ENCODE measurements at places on chromosomes 3 and 15.

- DNase-seq = no peak
These were observed 360 bp upstream of the MGA start for GRCh38 chr15:41659855-41660234.

DNA sequence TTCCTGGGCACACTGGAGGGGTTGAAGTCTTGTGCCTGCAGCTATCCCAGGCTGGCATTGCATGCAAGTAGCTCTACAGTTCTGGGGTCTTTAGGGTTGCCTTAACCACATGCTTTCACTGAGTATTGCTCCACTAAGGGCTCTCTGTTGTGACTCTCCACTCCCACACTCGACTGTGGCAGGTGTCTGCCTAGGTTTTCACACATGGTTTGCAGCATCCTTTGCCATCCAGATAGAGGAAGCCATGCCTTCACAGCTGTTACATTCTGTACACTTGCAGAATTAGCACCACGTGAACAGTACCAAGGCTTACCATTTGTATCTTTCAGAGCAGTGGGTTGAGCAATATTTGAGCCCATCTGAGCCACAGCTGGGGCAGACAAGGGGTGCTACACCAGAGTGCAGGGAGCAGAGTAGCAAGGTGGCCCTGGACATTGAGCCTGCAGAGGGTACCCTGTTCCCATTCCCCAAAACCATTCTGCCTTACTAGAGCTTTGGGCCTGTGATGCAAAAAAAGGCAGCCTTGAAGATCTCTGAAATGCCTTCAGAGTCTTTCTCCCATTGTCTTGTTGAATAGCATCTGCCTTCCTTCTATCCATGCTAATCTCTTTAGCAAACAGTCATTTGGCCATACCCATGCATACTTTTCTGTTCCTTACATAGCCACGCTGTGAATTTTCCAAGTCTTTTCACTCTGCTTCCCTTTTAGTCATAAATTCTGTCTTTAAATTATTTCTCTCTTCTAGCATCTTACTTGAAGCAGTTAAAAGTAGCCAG, 95.2 kb upstream of the PLCL2 start:
- DNase-seq = no peak

DNA sequence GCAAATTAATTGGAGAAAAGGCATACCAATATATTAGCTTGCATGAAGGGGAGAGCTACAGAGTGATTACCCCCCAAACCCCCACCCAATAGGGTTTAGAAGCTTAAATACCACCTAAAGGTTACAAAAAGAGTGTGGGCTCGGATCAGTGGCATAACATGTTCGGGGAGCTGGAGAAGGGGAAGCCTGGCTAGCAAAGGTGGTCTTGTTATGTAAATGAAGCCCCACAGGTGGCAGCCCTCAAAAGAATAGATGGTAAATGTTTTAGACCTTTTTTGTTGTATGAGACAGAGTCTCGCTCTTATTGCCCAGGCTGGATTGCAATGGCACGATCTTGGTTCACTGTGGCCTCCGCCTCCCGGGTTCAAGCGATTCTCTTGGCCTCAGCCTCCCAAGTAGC, 10.9 kb upstream of the PXK start:
- DNase-seq = no peak

DNA sequence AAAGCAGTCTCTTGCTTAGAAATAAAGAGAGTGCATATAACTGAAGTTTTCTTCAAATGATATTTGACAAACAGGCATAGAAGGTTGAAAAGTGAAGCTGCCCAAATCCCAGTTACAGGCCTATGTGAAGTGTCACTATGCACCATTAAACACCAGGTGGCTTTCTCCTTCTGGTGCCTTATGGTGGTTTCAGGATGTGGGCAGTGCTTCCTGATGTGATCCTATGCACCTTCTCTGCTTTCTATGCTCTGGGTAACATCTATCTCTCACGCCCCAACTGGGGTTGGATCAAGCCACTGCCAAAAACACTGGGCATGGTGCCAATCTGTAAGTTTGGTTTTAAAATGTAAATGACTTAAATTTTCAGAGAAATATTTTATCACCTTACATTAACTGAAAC, 744.7 kb downstream of the TUSC7 start:
- DNase-seq = no peak

GRCh38 chr15:69810431-69811354, 287.0 kb downstream of the TLE3 start:
- no peak for DNase-seq

GRCh38 chr3:62888180-62888579, 13.0 kb upstream of the CADPS start:
- no peak for DNase-seq

- DNase-seq = no peak
These were observed 344.9 kb downstream of the LRRC3B start for GRCh38 chr3:26967501-26967900.

GRCh38 chr3:81354119-81354518, 407.3 kb downstream of the GBE1 start:
- DNase-seq = no peak

All from CD4-positive, CD25-positive, alpha-beta regulatory T cell (primary cell).